ENCODE measurements at places on chromosomes 16 and 17.

DNA sequence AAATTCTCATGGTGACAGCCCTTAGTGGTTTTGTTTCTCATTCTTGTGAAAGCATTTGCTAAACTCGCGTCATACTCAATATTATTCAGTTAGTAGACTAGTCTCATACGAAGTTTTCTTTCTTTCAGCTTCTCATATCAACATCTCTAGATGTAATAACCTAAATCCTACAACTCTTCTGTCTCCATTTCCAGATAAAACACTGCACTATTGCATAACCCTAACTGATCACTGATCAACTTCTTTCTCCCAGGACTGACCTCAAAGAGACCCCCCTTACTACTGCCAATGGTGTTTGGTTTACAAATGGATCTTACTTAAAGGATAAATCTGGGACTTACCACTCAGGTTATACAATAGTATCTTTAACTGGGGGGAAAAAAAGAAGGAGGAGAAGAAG is 36.3 kb upstream of the TEKT1 start:
- no peak for DNase-seq

DNA sequence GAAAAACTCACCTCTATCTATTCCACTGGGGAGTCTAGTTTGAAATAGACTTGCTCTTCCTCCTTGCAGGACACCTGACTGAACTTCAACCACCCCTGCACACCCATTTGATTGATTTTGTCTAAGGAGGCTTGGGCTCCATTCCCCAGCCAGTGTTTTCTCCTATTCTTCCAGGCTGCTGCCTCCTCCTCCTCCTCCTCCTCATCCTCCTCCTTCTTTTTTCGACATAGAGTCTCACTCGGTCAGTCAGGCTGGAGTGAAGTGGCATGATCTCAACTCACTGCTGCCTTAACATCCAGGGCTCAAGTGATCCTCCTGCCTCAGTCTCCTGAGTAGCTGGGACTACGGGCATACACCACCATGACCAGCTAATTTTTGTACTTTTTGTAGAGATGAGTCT is 1.8 kb upstream of the DLX4 start:
- no peak for DNase-seq

- DNase-seq: no peak
Observed at GRCh38 chr16:19649980-19650379, 68.0 kb downstream of the KNOP1 start.

DNA sequence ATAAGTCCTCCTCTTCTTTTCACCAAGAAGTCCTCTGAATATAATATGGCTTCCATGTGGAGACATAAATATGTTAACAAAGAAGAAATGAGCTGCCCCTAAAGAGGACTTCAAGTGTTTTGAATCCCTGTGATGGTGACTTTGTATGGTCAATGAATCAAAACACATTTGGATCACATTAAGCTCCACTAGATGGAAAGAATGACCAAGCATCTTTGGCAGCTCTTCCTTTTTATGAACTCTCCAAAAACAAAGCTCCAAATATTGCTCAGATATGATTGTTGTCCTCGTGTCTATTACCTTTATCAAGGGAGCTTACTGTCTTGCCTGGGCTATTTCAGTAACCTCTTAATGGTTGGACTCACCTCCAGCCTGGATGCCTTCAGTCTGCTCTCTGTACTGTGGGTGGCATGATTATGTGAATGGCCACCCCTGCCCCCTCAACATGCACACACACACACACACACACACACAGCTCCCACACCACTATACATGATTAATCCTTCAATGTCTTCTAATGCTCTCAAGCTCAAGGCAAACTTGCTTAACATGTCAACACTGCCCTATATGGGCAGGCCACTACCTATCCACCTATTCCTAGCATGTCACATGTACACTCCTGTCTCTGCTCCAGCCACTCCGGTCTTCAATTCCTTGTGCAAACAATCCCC is 346.6 kb upstream of the SALL1 start:
- DNase-seq: no peak

GRCh38 chr16:85391769-85392583 is 221.1 kb upstream of the GSE1 start:
- peak; percentile 7 for DNase-seq

DNA sequence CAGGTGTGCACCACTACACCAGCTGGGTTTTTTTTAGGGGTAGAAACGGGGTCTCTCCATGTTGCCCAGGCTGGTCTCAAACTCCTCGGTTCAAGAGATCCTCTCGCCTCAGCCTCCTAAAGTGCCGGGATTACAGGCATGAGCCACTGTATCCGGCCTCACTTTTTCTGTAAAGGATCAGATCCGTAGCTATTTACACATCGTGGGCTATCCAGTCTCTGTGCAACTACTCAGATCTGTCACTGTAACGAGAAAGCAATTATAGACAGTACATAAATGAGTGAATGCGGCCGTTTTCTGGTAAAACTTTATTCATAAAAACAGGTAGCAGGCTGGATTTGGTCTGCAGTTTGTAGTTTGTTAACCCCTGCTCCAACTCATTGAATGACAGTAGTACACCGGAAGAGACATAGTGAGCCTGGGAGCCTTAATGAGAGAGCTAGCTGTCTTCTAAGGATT is 44.5 kb downstream of the VMP1 start:
- no peak for DNase-seq

DNA sequence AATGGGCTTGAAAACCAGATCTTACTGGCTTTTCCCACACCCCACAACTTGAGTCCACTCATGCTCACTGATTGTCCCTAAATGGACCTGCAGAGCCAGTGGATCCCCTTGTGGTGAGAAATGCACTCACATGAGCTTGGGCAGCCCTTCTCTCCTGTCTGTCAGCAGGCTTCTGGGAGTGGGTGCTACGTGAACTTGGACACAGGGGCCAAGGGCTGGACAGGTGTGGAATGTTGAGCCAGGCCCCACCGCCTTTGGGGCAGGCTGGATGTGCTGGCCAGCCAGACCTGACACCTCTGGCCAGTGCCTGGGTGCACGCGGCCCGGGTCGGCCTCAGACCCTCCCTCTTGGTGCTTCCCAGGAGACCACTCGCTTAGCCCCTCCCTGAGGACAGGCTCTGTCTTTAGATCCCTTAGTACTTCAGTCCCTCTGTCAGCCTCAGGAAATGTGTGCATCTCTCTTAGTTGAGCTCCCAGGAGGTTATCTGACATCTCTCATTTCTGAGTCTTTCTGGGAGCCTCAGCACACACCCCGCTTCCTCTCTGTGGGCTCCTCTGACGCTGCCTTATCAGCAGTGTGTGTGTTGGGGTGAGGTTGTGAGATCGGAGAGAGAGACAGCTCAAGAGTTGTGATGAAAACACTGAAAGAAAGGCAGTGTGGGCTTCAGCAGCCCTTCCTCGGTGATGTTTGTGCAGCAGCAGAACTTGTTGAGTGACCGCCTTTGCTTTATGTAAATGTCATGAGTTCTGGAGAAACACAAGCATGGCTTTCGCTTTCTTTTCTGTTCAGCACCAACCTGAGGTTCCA is 117.0 kb downstream of the RAB11FIP4 start:
- DNase-seq: peak; percentile 53

- no peak for DNase-seq
Observed at GRCh38 chr16:1922357-1922756, 4.1 kb upstream of the HS3ST6 start.

GRCh38 chr17:28983286-28984230 is 22.3 kb downstream of the SEZ6 start:
- no peak for DNase-seq

DNA sequence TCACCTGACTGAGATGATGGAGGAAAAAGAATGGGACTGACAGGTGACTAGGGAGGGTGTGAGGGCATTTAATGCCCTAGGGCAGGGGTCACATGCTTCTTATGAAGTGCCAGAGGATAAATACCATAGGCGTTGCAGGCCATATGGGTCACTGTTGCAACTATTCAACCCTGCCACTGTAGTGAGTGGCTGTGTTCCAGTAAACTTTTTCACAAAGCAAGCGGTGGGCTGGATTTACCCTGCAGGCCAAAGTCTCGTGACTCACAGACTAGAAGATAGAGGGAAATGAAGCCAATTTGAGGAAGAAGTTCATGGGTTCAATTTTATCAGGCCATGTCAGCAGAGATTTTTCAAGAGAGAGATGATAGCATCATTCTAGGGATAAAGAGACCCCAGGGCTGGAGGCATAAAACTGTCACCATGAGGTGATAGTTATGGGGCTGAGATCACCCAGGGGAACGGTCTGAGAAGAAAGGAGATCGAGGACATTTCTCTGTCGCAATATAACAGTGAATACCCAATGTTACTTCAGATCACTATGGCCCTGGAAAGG is 8.6 kb downstream of the ARHGAP17 start:
- no peak for DNase-seq

DNA sequence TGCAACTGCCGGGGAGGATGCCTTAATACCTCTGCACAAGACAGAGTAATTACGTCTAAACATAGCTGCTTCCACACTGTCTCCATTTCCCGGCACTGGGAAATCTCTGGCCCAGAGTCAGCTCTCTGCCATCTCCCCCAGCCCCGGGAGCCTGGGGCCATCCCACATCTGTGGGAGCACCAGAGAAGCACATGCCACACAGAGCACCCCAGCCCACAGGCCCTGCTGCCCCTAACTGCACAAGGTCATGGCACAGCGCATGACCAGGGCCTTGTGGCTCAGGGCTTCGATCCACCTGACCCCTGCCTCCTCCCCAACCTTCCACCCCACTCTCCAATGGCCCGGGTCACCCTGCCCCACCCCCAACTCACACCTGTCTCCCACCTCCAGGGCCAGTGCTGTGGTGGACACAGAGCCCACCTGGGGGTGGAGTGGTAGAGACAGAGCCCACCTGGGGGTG is 36.6 kb upstream of the RBFOX3 start:
- DNase-seq: no peak

DNA sequence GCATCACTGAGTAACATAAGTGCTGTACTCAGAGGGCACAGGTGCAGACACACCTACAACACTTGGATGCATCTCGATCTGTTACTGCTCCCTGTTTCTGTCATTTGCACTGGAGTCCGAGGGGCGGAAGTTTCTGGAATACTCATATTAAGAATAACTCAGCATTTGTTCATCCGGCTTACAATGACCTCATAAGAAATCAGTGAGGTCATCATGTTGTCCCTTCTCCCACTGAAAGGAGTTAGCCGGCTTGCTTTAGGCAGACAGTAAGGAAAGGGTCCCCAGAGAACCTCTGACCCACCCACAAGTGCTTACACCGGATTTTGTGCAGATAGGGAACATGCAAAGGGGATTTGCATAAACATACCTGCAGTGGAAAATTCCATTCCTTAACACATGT is 344.7 kb downstream of the HAPSTR1 start:
- DNase-seq: no peak

- no peak for DNase-seq
Observed at GRCh38 chr17:1683459-1683858, 1.2 kb downstream of the PRPF8 start.

GRCh38 chr16:75250809-75251279 is 580 bp downstream of the BCAR1 start:
- DNase-seq: no peak

- peak; percentile 94 for DNase-seq
Observed at GRCh38 chr16:81314603-81315270, at the start of gene GAN. Gene GAN (plus strand): TSS chr16:81314962. CDS start chr16:81315114, 152 bp downstream.

GRCh38 chr17:29292992-29293889 is 707 bp downstream of the NUFIP2 start:
- peak; percentile 56 for DNase-seq

DNA sequence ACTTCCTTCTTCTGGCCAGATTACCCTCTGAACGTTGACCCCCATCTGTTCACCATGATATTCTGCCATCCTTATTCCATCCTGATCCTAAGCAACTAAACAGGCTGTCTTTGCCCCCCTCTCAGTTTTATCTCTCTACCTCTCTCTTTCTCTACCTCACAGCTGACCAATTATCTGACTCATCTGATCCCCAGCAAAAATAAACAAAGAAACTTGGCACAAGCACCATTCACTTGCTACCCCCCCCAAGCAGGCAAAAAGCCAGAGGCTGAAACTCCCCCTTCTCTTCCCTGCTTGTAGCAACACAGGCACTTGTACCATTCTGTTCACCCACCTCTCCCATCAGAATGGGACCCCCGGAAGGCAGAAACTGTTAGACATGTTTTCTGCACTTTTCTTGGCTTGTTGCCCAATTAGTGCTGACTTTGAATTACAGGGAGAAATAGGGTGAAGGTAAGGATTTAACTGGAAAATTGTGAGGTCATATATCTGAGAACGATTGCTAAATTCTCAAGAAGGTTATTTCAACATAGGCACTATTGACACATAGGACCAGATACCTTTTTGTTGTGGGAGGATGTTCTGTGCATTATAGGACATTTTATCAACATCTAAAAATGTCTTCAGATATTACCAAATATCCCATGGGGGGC is 163.2 kb downstream of the TOX3 start:
- no peak for DNase-seq

DNA sequence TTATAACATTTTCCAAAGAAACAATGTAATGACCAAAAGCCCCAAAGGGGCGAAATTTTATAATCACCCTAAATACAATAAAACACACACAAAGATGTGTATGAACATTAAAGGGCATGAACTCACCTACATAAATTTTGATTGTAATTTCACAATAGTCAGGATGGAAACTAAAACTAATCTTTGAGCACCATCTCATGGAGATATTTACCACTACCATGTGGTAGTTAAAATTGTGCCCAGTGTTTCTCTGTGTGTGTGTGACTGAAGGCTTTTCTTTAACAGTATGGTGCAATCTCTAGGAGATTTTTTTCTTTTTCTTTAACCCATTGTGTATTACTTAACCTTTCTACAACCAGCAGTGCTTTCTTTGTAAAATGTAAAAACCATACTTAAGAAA is 19.7 kb upstream of the MEIOC start:
- DNase-seq: no peak

- no peak for DNase-seq
Observed at GRCh38 chr16:63372815-63373214, 1336.6 kb upstream of the CDH8 start.

DNA sequence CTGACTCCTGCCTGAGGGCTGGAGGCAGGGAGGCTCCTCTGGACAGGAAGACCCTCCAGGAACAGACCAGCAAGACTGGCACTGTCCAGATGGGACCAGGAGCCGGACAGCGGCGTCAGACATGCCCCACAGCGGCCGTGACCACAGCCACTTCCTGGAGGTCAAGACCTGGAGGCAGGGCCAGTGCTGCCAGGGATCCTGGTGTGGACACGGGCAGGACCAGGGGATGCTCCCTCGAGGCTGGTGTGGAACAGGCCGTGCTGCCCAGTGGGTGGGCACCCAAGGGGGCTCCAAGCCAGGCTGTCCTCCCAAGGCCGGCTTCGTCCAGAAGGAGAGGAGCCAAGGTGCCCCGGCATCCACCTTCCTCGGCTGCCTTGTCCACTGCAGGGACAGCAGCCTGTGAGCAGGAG is 4.5 kb upstream of the CCDC57 start:
- no peak for DNase-seq

DNA sequence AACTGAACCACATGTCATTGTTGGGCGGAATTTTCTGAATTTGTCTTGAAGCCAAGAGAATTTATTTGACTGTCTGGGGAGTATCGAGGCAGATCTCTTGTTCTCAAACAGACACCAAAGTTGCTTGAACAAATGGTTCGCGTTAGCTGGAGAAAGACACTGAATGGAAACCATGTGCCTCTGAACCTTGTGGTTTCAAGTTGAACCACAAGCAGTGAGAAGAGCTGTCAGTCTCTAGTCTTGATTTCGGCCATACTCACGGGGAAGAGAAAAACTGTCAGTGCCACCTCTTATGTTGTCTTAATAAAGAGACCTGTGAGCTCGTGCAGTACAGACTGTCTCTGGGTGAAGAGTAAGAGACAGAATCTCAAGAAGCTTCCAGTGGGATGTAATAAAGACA is 886.5 kb upstream of the SOX9 start:
- DNase-seq: no peak
